ENCODE measurements at places on chromosomes 16 and 17.

- no peak for DNase-seq
These were observed 64.5 kb upstream of the RBFOX1 start for GRCh38 chr16:7268182-7268581.

- no peak for DNase-seq
These were observed 81.9 kb downstream of the KCNJ12 start for GRCh38 chr17:21458054-21458453.

DNA sequence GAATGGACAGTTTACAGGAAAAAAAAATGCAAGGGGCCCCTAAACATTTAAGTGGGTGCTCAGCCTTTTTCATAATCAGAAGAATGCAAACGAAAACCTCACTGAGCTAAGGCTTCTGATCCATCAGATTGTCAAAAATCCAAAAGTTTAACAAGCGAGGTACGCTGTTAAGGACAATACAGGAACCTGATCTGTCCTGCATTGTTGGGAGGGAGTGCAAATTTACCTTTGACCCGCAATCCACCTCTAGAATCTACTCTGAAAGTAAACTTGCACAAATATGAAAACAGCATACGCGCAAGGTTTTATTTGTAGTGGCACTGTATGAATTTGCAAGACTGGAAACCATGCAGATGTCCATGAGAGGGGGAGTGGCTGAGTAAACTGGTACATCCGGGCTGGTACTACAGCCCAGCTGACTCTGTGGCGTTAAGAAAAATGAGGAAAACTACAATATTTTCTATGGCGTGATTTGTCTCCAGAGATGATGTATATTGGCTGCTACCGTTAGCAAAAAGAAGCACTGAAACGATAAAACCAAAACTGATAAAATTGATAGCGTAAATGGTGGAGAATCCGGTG is 28.8 kb upstream of the ST6GALNAC1 start:
- no peak for DNase-seq

DNA sequence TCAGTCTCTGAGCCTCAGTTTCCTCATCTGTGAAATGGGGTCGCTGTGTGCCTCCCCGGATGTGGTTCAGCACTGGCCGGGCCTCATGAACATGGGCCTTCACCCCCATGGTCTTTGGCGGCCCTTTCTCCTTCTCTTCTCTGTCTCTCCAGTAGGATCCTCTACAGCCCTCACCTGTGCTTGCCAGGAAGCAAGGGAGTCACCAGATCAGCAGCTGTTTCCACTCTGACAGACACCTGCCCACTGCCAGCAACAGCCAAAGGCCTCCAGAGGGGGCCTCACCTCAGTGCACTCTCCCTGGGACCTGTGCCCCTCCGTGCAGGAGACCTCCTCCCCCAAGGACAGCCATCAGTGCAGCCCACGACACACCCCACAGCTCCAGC is 89.4 kb downstream of the C16orf78 start:
- no peak for DNase-seq

DNA sequence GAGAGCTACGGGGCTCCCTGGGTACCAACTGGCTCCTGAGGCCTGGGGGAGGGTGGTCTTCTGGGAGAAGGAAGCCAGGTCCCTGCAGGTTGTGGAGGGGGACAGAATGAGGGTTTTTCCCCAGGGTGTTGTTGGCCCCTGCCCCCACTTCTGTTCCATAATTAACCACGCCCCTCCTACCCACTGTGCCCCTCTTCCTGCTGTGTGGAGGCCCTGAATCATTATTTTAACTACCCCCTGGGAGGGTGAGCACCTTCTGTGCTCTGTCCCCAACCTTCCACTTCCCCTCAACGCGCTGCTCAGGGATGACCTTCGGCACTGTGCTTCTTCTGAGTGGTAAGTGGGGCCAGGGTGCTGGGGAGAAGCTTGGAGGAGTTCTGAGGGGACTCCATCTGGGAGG is at the start of gene ITGAD:
Gene ITGAD (plus strand): TSS at position 280 of the 400 bp plus-strand sequence. CDS start 26 bp downstream, at position 306.
- DNase-seq: no peak

DNA sequence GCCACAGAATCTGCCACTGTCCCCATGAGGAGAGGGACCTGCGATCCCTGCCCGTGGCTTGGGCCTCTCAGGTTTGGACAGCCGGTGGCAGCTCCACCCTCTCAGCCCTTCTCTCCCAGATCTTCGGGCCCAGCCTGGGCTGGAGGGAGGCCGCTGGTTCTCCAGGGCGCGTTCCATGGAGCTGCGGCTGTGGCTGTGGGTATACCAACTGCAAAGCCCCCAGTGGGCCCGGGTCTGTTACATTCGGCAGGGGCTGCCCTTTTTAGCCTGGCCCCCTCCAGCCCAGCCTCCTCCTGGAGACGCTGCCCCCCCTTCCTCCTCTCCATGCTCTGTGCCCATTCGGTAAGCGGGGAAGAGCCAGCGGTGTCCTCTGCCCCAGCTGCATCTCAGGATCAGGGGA is 64.7 kb upstream of the ZNF469 start:
- no peak for DNase-seq

DNA sequence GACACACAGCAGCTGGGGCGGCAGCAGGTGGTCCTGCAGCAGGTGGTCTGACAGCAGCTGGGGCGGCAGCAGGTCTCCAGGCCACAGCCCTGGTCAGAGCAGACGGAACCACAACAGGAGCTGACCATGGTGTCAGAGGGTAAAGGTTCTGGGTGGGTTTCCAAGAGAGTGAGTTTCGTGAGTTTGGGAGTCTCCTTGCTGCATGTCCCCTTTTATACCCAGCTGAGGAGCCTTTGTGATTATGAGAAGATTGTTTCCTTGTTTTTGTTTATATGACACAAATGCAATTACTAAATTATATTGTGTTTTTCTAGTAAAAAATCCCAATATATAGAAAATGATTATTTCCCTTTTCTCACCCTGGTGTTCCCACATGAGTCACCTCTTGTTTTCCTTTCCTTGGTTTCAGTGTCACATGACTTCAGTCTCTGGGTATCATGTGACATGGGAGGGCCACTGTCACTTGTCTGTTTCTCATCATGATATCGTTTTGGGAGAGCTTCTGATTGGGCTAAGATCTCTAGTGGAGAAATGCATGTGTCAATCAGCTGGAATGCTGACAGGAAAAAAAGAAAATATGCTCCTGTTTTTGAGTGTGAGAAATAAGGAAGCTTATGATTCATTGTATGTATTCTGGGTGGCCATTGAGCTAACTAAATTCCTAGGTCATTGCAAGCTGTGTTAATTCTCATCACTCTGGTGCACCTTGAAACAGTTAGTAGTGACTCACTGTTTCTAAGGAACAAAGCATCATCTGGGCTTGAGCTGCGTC is at the start of gene KRTAP4-6:
Gene KRTAP4-6 (minus strand): TSS at position 185 of the 772 bp plus-strand sequence. CDS start 57 bp downstream, at position 128.
- DNase-seq: no peak

DNA sequence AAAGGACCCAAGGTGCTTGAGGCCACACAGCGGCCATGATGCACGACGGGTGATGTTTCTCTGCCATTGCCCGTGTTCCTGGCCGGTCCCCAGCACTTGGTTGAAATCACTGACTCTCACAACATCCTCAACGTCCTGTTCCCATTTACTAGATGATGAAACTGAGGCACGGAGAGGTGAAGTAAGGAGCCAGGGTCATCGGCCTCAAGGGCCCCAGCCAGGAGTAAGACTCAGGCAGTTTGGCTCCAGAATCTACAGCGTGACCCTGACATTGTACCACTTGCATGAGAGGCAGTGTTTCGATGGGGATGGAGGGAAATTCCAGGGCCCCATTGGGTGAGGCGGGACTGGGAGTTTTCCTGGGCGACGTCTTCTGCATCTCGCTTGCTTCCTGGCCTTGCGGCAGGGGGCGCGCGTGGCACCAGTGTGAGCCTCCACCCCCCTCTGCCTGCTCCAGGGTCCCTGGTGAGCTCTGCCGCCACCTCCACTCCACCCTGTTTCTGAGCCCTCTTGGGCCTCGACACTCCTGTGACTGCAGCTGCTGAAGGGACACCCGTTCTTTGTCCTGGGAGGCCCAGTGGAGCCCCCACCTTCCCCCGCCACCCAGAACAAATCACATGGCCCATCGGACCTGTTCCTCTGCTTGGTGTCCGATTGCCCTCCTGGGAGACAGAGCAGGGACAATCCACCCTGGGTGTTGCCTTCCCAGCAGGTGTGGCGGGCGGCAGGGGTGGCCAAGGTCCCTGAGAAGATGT is 133.0 kb upstream of the GSE1 start:
- no peak for DNase-seq

GRCh38 chr16:75798714-75799113 is 72.4 kb upstream of the CPHXL start:
- no peak for DNase-seq

DNA sequence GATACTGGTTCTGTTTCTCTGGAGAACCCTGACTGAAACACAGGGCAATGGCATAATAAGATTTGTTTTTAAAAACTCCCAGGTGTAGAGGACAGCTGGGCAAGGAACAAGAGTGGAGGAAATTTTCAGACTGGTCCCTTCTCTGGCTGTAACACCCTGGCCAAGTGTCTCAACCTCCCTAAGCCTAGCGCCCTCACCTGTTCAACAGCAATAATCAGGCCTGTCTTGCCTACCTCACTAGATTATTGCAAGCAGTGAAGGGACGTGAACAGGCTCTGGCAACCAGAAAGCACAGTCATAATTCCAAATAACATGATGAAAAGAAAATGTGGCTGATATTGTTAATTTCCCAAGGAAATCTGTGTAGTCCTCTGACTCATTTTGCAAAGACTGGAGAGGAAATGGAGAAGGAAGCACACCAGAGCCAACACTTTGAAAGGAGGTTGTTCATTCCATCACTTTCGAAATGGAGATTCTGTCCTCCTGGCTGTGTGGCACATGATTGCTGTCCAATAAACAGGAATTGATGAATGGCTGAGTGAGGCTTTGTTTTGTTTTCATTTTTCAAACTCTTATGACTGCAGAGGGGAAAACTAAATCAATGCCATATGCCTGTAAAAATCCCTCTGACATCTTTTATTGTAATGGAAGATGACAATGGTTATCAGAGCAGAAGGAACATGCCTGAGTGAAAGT is 87.5 kb upstream of the HLF start:
- no peak for DNase-seq

GRCh38 chr16:56298948-56299596 is 107.8 kb downstream of the GNAO1 start:
- no peak for DNase-seq

DNA sequence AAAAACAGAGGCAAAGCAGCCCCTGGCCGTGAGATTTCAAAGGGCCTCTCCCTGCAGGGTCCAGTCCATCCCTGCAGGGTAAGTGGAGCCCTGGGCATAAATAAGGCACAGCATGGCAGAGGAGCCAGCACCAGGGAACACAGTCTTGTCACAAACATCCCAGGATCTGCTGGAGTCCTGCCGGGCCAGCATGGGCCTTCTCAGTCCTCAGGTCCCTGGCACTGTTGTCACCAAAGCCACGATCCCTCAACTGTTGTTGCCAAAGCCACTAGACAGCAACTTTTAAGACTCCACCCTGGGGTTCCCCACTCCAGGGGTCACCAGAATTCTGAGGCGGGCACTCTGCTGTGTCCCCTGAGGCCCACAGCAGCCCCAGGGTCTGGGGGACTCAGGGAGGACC is 47.8 kb upstream of the BAHCC1 start:
- DNase-seq: no peak

DNA sequence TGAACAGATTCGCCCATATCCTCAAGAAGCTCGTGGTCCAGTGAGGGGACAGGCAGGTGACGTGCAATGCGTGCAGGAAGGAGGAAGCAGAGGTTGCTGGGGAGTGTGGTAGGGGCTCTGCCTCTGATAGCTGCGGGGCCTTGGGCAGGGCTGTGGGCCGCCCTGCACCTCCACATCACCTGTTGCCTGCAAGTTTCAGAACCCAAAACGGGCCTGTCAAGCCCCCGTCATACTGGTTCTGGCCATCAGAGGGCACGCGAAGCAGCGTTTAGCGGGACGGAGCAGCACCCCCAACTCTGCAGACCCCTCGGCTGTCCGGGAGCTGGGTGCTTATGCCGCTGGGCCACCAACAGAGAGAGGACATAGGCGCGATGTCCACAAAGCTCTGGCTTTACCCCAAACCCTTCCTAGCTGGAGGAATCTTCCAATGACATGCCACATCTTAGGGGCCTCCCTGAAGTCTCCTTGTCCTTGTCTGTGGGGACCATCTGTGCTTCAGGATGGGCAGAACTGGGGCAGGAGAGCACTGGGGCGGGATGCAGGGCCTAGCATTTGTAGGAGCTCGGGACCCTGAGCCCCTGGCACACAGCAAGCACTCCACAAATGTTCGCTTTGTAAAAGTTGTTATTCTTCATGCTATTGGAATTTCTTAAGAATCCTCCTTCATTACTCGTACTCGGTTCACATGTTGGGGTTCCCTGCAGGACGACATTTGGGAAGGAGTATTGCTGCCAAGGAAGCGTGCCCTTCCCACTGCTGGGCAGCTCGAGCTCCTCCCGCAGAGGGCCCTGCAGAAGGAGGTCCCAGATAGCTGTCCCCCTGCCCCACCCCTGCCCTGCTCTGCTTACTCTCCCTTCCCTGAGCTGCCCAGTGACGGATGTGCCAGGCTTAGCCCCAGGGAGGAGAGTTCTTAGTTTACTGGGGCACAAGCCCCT is 64.3 kb downstream of the CNGB1 start:
- no peak for DNase-seq

DNA sequence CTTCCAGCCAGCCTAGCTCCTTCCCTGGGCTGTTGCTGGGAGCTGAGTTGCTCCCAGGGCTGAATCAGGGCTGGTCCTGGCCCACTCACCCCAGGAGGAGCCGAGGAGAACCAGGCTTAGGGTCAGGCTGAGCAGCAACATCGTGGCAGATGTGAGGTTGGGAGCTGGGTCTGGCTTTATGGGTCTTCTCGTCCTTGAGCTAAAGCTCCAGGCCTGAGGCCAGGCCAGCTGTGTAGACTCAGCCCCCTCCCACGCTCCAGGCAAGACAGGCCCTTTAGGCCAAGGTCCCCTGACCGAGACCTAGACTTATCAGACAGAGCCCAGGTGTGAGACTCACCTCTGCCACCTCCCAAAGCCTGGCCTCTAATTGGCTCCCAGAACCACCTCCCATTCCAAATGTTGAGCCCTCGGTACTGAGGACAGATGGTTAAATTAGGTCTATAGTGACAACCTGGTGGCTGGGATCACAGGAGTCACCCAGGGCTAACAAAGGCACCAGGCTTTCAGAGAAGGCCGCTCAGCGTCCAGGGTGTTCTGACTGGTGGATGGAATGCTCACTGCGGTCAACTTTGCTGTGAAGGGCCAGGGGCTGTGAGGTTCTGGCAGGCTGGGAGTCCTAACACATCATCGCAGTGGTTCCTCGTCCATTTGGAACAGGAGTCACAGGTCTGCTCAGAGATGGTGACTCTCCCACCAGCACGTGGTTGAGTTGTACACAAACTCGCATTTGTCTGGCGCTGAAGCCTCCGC is at the start of gene CTRL:
Gene CTRL (minus strand): TSS at position 151 of the 750 bp plus-strand sequence. CDS start 10 bp downstream, at position 141.
- no peak for DNase-seq

DNA sequence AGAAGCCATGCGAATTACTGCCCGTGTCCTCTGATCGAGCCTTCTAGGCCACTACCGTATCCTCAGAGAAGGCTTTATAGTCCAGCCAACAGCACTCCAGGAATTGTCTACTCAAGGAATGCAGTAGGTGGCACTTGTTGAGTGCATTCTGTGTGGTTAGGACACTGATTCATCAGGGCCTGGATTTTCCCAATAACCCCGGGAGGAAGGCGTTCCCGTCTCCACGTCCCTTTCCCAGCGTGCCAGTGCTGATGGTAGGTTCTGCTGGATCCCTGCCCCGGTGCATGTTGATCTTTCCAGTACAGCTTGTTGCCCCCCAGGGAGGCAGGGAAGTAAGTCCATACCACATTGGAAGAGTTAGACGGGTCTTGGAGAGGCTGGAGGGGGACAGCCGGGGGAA is 122.2 kb downstream of the RPTOR start:
- DNase-seq: no peak

- DNase-seq: no peak
These were observed 46.3 kb downstream of the COG7 start for GRCh38 chr16:23406546-23407240.

GRCh38 chr17:22138861-22139469 is 446.6 kb downstream of the KCNJ18 start:
- DNase-seq: no peak

- DNase-seq: no peak
These were observed 30.7 kb upstream of the RPTOR start for GRCh38 chr17:80513892-80514291.
